ENCODE measurements at places on chromosomes 3 and 15. TPM values are rescaled to one million over a fixed set of nuclear protein-coding genes. Genes with fewer than 3 reads are reported as not detected.
A peak's percentile ranks its signal among the peaks of the same experiment; 100 is the strongest.

Gene TWF2
- 85.0 TPM for total RNA-seq

Gene SLC28A2
- not detected for total RNA-seq

GRCh38 chr3:119550192-119550910, 9.1 kb downstream of the CD80 start:
- no peaks in the 10 kb centered on the region for H3K27me3 ChIP-seq
- no peak overlapping the region for H3K27ac ChIP-seq
- no peak for DNase-seq
- H3K4me1 ChIP-seq = no peaks in the 10 kb centered on the region
- no peak overlapping the region for H3K4me3 ChIP-seq

Gene GALNT15
- total RNA-seq = not detected

DNA sequence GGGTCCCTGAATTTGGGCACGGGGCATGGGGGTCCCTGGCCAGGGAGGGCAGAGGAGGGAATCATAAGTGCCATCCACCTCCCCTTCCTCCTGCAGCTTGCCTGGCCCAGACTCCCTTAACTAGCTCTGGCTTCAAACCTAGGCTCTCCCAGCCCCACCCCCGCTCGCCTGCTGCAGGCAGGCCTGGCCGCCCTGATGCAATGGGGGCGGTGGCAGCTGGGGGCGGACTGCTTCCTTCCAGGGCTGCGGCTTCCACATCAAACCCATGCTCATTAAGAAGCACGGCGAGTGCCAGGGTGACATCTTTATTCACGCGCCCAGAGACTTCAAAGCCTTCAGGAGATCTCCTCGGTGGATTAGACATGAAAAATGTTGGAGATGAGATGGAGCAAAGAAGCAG, 123.1 kb downstream of the TPRA1 start:
- H3K4me1 ChIP-seq = no peaks in the 10 kb centered on the region
- DNase-seq = peak; percentile 47
- H3K27me3 ChIP-seq = peaks cover 6% of the 10 kb centered on the region
- no peaks in the 10 kb centered on the region for H3K36me3 ChIP-seq

- no peak overlapping the region for H3K27ac ChIP-seq
- no peaks in the 10 kb centered on the region for H3K4me1 ChIP-seq
- H3K27me3 ChIP-seq = no peaks in the 10 kb centered on the region
- peaks cover 2% of the 10 kb centered on the region for H3K36me3 ChIP-seq
Measured at GRCh38 chr3:9957214-9957613, 5.0 kb upstream of the PRRT3 start.

DNA sequence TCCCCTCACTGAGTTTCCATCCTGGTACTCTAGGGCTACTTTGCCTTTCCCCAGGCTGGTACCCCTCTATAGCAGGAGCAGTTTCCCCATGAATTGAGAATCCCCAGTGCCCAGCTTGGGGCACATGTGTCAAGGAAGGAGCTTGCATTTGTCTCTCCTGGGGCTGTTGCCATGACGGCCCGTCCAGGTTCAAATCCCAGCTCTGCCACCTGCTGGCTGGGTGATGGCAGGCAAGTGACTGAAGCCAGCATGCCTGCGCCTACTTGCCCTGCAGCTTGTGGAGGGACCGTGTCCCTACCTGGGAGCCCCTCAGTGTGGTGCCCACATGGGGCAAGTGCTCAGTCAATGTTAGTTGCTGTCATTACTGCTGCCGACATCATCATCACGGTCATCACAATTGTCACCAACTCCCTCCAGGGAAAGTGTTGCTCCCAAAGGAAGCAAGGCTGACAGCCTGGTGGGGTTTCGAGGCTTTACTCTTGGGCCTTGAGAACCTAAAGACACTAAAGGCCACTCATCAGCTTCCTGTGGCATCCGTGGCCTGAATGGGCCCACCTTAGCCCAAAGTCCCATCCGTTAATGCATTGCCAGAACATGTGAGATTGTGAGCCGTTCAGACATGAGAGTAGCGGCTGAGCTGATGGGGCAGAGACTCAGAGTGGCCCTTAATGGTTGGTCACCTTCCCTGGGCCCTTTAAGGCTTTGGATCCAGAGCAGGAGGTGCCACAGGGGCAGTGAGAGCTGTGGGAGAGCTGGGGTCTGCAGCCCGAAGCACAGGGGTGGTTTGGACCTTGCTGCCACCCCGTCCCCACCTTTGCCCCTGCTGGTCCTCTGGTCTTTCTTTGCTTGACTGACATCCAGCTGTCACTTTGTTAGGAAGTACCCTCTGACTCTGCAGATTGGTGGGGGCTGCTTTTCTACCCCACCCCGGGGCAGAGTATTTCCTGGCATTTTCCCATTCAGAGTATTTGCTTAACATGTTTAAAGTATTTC, 144.4 kb downstream of the DNAJB8 start:
- no peak overlapping the region for H3K27ac ChIP-seq
- no peak overlapping the region for H3K4me3 ChIP-seq
- no peaks in the 10 kb centered on the region for H3K27me3 ChIP-seq

GRCh38 chr15:88707771-88708654, 69.2 kb downstream of the ISG20 start:
- H3K4me1 ChIP-seq = peaks cover 8% of the 10 kb centered on the region
- DNase-seq = no peak
- no peak overlapping the region for H3K4me3 ChIP-seq
- no peak overlapping the region for H3K27ac ChIP-seq
- no peaks in the 10 kb centered on the region for H3K36me3 ChIP-seq

DNA sequence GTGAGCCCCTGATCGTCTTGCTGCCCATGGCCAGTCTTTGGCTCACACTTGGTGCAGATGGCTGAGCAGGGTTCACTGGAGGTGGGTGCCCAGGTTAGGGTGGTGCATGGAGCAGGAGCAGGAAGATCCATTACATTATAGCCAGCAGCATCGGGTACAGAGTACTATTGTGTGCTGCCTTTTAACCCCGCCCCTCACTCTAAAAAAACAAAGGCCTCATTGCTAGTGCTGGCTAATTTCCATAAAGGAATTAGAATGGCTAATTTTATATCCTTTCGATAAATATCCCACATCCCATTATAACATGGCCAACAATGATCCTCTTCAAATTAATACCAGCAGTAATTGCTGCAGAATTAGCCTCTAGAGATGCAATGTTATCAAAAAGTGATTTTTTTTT, 45.8 kb upstream of the PPP4R2 start:
- no peaks in the 10 kb centered on the region for H3K36me3 ChIP-seq
- no peak overlapping the region for H3K27ac ChIP-seq
- DNase-seq = no peak
- H3K4me3 ChIP-seq = no peak overlapping the region
- no peaks in the 10 kb centered on the region for H3K27me3 ChIP-seq
- peaks cover 14% of the 10 kb centered on the region for H3K4me1 ChIP-seq

GRCh38 chr3:22594990-22595389, 608.1 kb upstream of the UBE2E2 start:
- no peak for DNase-seq
- no peaks in the 10 kb centered on the region for H3K27me3 ChIP-seq
- no peaks in the 10 kb centered on the region for H3K4me1 ChIP-seq
- H3K27ac ChIP-seq = no peak overlapping the region
- H3K36me3 ChIP-seq = no peaks in the 10 kb centered on the region

DNA sequence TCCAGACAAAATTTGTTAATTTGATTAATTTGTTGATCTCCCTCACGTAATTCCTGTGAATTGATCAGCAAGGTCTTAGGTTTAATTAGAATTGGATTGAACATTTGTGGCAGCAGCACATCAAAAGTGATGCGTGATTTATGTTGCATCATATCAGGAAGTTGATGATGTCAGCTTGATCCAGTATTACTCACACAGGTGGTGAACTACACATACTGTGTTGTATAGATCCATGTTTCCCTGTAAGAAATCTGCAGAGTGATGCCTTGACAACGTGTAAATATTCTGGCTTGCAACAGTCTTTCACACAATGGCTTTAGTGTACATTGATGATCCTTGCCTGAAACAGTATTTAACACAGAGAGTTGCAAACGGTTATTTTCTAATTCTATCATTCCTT, 200.4 kb downstream of the ADAMTSL3 start:
- no peak overlapping the region for H3K27ac ChIP-seq
- peaks cover 8% of the 10 kb centered on the region for H3K27me3 ChIP-seq
- no peaks in the 10 kb centered on the region for H3K4me1 ChIP-seq
- H3K36me3 ChIP-seq = no peaks in the 10 kb centered on the region

Gene GPR176
- 0.30 TPM for total RNA-seq

DNA sequence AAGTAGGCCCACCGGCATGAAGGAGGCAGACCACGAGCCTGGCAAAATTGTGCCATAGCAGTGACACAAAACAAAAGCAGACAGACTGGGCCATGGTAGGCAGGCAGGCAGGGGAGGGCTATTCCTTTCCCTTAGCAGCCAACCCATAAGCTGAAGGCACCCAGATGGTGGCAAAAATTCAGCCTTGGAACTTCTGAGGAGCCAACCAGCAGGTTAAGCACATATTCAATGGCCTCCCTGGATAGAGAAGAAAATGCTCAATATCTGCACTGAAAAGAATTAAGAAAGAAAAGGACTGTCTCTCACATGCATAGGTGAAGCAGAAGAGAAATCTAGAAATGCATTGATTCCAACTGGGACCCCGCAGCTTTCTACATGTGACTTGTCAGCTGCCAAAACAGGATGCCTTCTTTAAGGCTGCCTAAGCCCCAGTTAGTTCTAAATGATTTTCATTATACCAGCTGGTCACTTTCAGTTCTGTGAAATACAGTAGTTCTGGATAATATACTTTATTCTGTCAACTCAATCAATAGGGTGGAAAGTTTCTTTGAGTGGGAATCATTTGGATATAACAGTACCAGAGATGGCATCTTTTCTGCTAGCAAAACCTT, 2.7 kb downstream of the PRICKLE2 start:
- DNase-seq = no peak
- H3K27me3 ChIP-seq = peaks cover 25% of the 10 kb centered on the region
- no peak overlapping the region for H3K27ac ChIP-seq

DNA sequence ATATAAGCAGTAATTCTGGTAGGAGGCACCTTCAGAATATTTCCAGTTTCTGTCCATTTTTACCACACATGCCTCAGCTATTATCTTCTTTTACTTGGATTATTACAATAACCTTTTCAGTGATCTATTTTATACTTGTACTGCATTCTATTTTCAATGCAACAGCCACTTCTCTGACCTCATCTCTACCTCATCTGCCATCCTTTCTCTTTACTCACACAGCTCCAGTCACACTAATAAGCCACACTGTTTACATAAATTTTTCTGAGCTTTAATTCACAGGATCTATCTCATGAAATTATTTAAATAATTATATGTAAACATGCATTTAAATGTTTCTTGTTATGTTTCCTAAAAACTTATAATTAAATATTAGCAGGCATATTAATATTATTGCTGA, 47.3 kb upstream of the BCHE start:
- H3K36me3 ChIP-seq = no peaks in the 10 kb centered on the region
- DNase-seq = no peak
- H3K27ac ChIP-seq = no peak overlapping the region
- no peaks in the 10 kb centered on the region for H3K4me1 ChIP-seq
- no peaks in the 10 kb centered on the region for H3K27me3 ChIP-seq

Gene RMDN3
- total RNA-seq = 12.3 TPM

- H3K27me3 ChIP-seq = peaks cover 15% of the 10 kb centered on the region
- no peak overlapping the region for H3K27ac ChIP-seq
- DNase-seq = no peak
- no peak overlapping the region for H3K4me3 ChIP-seq
- no peaks in the 10 kb centered on the region for H3K4me1 ChIP-seq
- no peaks in the 10 kb centered on the region for H3K36me3 ChIP-seq
Measured at GRCh38 chr15:37081983-37082382, 18.4 kb downstream of the MEIS2 start.

Gene INTS14
- total RNA-seq = 49.2 TPM

Gene GOLGA8O
- 1.0 TPM for total RNA-seq

Gene SERINC4
- 0.42 TPM for total RNA-seq

Gene INKA1
- total RNA-seq = 0.70 TPM

DNA sequence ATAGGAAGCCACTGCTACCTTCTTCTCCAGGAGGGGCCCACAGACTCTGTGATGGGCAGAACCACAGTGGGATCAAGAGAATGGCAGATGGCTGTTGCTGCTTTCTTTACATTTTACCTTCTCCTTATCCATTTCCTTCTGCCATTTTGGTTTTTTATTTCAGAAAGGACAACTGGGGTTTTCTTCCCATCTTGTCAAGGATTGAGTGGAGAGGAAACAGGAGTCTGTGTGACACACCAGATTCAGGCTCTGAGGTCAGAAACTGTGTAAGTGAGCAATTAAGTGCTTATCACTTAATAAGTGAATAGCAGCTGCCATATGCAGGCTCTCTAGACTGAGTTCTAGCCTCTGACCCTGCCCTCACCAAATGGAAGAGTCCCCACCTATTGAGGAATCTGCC, 47.3 kb downstream of the ITGB5 start:
- H3K4me1 ChIP-seq = peaks cover 10% of the 10 kb centered on the region
- H3K27me3 ChIP-seq = peaks cover 14% of the 10 kb centered on the region
- no peak for DNase-seq

Gene AADAC
- not detected for total RNA-seq

- H3K4me1 ChIP-seq = no peaks in the 10 kb centered on the region
- no peak overlapping the region for H3K4me3 ChIP-seq
- no peak for DNase-seq
Measured at GRCh38 chr3:145370870-145371269, 790.1 kb downstream of the PLOD2 start.

Gene TM4SF18
- not detected for total RNA-seq

Gene WDR82
- total RNA-seq = 113 TPM

GRCh38 chr3:158809642-158810041, 7.8 kb downstream of the MFSD1 start:
- H3K36me3 ChIP-seq = peaks cover 35% of the 10 kb centered on the region
- no peak overlapping the region for H3K27ac ChIP-seq
- peaks cover 11% of the 10 kb centered on the region for H3K4me1 ChIP-seq
- H3K27me3 ChIP-seq = no peaks in the 10 kb centered on the region
- no peak overlapping the region for H3K4me3 ChIP-seq

Gene CMTM7
- 67.0 TPM for total RNA-seq

DNA sequence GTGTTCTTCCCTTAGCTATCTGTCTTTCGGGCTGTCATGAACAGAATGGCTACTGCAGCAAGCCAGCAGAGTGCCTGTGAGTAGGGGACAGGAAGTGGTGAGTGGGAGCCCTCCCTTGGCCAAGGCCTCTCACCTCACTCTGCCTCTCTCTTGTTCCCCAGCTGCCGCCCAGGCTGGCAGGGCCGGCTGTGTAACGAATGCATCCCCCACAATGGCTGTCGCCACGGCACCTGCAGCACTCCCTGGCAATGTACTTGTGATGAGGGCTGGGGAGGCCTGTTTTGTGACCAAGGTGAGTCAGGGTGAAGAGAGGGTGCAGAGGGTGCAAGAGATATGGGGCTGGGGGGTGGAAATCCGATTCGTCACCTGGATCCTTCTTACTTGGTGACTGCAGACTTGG, 3.0 kb downstream of the DLL4 start:
- no peak overlapping the region for H3K27ac ChIP-seq
- H3K36me3 ChIP-seq = no peaks in the 10 kb centered on the region
- H3K4me1 ChIP-seq = peaks cover 24% of the 10 kb centered on the region
- no peak overlapping the region for H3K4me3 ChIP-seq

- no peaks in the 10 kb centered on the region for H3K36me3 ChIP-seq
- H3K27ac ChIP-seq = no peak overlapping the region
- no peak for DNase-seq
- no peaks in the 10 kb centered on the region for H3K4me1 ChIP-seq
- H3K27me3 ChIP-seq = peaks cover 7% of the 10 kb centered on the region
Measured at GRCh38 chr3:137224464-137224863, 266.7 kb downstream of the IL20RB start.

Gene PLCD1
- 10.9 TPM for total RNA-seq

Measured in activated CD4-positive, alpha-beta T cell treated with anti-CD3 and anti-CD28 coated beads for 36 hours (primary cell).